Activated CD8-positive, alpha-beta T cell treated with anti-CD3 and anti-CD28 coated beads for 36 hours (primary cell): ENCODE measurements at places on chromosomes 11 and 22.

DNA sequence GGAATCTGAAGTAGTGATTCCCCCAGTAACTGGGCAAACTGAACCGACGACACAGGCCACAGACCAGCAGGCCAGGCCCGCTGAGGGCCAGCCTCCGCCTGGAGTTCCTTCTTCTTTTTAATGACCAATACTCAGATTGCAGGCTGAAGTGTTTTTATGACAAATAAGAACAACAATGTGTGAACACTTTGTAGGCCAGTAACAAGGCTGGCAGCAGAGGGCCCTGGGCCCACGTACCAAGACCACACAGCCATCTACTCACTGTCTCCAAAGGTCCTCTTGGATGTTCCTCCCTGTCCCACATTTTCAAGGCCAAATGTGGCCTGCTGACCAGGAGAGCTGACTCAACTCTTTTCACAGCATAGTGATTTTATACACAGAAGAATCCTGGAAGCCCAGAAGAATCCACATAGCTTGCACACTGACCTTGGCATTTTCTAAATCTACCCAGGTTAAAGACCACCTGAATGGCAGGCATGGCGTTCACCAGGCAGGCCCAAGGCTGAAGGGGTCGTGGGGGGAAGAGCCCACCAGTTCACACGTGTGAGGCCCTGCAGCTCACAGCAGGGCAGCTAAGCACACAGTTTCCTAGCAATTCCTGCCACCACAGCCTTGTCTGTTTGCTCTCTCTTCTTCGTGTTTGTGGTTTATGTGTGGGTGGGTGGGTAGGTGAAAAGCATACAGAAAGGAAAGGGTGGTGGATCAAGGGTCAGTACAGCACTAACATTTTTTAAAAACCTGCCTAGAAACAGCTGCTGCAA is 13.3 kb downstream of the SMCO4 start:
- peak; percentile 36 for DNase-seq

DNA sequence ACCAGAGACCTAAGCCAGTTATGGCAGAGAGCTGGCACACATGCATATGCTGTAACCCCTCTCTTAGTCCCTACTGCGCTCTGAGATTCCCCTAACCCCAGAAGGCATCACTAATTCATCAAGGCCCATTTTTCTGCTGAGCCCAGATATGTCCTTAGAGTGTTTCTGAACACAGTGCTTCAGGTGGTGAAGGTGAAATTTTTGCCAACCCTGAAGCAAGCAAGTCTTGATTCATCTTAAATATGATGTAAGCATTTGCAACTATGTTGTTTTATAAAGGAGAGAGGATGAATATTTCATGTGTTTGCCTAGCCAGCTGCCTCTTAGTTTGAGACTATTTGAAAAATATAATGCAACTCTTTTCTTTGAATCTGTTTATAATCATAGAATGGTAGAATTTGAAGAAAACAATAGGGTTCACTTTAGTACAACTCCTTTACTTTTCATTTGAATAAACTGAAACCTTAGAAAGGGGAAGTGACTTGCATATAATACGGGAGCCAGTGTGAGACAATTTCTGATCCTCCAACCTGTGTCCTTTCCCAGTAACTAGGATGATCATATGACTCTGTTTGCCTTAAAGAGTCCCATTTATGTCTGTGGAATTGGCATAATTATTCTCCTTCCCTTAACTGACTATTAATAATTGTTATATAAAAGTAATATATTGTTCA is 194.3 kb upstream of the MTNR1B start:
- no peak for DNase-seq

DNA sequence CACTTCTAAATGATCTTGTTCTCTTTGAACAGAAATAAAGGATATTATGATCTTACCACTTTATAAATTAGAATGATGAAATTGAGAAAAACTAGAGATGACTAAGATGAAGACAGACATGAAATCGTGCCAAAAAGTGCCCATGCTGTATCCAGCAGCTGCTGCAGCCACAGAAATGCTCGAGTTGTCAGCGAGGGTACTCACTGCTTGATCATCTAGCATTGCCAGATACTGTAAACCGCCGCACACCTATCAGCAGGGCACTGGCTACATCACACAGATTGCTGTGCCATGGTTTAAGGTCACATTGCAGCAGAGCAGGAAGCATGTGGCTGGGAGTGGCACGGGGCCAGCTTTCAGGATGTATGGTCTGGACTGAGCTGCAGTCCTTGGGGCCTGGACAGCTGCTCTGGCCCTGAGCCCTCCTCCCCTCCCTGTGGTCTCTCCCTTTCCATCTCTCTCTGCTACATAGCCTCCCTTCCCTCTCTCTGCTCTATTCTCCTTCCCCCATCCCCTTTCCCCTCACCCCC is 51.0 kb upstream of the SEPTIN5 start:
- peak; percentile 23 for DNase-seq

DNA sequence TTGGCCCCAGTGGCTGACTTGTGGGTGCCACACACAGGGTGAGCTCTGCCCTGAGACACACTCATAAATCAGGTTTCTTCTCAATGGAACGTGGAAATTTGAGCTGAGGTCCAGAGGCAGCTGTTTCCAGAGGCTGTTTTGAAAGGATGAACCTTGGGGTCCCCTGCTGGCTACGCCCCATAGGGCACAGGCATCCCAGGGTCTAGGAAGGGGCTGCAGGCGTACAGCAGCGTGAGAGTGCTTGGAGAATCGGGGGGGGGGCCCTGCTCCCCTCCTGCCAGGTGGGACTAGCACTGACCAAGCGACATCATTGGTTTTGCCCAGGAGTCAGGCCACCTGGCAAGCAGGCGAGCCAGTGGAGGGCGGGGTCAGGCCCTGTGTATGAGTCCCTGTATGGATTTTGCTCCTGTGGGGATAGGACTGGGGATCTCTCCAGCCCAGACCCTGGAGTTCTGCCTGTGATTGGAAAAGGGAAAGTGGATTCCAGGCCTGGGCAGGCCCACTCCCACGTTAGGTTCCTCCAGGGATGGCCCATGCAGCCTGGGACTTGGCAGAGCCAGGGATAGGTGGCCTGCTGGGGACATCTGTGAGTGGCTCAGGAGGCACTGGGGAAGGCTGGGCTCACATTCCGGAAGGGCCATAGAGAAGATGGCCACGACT is 61.0 kb downstream of the FBXO7 start:
- no peak for DNase-seq

DNA sequence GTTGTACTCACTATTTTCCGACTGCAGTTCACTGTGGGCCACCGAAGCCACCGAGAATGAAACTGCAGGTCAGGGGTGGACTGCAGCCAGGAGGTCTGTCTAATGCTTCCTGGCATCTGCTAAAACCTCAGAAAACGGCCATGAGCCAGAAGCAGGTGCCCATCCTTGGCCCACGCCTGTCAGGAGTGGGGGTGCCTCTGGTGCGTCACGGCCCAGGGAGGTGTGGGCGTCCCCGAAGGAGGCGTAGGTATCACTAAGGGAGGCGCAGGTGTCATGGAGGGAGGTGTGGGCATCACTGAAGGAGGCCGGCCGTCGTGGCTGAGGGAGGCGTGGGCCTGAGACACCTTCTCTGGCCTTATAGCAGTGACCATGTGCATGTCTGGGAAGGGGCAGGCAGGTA is 456.2 kb downstream of the TBC1D22A start:
- DNase-seq: no peak
